Left lung (tissue), 14 donors: ENCODE measurements at places on chromosomes 2 and 18. TPM values are rescaled to one million over a fixed set of nuclear protein-coding genes. Genes with fewer than 3 reads are reported as not detected.

Gene LRP1B
- 0.05 TPM for total RNA-seq

Gene NEURL3
- 0.23 TPM for total RNA-seq

DNA sequence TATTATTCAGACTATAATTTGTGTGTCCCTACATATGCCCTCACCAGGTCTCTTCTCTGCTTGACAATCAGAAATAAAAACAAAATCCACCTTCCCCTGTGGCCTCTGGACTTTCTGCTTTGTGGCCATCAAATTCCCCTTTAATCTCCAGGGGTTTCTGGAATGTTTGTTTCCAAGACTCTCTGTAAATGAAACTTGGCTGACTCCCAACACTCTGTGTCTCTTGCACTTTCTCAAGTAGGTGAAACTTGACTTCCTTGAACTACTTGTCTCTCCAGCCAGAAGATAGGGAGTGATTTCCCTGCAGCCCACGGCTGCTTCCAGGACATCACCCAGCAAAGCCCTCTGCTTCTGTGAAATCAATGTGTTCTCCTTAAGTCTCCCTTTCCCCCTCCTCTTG, 54.1 kb upstream of the AQP4 start:
- no peak for DNase-seq

Gene GRHL1
- 4.7 TPM for total RNA-seq

DNA sequence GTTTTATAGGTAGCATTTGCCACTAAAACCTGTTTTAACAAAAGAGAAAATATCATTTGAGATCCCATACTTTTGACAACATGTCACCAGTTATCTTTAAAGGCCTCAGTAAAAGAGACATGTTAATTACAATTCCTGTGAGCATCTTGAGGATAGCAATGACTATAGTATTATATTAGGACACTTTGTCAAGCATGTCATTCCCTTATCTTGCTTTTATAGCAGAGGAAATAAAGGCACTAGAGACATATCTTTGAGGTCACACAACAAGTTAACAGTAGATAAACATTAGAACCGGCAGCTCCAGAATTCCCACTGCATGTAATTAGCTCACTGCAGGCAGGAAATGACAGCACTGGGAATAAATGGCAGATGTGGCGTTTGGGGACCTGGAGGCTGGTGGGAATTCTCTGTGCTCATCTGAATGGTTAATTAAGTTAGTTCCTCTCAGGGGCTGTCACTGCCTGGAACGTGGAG, 25.9 kb downstream of the LYPD6B start:
- DNase-seq: no peak

DNA sequence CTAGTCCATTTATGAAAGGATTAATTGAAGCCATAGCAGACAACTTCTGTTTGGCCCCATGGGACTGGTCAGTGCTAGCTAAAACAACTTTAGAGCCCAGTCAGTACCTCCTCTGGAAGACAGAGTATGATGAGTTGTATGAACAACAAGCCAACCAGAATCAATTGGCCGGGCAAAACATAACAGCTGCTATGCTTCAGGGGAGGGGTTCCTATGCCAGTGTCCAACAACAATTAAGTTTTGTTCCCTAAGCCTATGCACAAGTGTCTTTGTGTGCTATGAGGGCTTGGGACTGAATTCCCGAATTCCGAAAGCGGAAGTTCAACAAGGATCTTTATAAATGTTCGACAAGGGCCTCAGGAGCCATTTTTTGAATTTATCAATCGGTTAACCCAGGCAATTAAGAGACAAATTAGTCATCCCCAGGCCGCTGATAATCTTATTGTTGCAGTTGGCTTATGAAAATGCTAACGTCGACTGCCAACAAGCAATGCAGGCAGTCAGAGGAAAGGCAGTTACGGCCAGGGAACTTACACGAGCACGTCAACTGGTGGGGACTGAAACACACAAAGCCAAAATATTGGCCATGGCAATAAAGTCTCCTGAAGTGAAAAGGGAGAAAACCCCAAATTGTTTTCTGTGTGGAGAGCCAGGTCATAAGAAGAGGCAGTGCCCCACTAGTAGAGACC, 57.9 kb downstream of the ZNF638 start:
- DNase-seq: no peak

Gene ANKRD30B
- total RNA-seq: not detected

DNA sequence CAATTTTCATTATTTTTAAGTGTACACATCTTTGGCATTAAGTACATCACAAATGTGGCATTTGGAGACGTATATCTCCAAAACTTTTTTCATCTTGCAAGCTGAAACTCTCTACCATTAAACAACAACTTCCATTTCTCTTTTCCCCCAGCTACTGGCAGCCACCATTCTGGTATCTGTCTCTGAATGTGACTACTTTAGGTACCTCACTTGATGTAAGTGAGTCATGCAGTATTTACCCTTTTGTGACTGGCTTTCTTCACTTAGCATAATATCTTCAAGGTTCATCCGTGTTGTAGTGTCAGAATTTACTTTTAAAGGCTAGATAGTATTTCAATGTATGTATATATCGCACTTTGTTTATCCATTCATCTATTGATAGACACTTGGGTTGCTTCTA, 17.0 kb downstream of the BABAM2 start:
- DNase-seq: no peak

GRCh38 chr2:239821694-239822075, 203.5 kb downstream of the NDUFA10 start:
- no peak for DNase-seq

Gene KLHL30
- 0.96 TPM for total RNA-seq

- DNase-seq: no peak
These were observed 2.0 kb downstream of the RAPH1 start for GRCh38 chr2:203532957-203533658.

DNA sequence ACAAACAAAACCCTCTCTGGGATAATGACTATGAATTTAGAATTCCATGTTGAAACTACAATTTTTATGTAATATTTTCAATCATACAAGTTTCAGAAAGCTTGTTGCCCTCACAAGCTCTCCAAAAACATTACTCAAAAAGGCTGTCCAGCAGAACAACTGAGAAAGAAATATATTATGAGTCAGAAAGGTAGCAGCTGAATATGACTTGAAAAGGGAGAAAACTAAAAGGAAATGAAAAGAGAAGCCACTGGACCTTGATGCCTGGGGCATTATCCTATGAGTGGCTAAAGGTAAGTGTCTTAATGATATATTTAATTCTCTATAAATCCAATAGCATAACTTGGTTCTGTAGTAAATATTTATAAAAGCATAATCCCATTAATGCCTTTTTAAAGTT, 61.8 kb downstream of the NXPH2 start:
- no peak for DNase-seq

DNA sequence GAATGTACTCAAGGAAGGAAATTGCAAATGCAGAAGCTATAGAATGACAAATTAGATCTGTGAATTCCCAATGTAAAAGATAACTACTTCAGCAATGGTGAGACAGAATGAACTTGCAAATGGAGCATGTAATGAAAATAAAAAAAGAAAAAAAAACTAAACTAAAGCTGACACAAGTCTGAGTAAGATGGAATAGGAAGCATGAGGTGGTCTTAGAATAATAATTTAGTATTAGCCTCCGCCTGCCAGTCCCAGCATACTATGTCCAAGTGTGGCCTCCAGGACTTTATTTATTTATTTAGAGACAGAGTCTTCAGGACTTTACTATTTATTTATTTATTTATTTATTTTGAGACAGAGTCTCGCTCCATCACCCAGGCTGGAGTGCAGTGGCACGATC, 37.4 kb upstream of the SLC39A10 start:
- DNase-seq: no peak

Gene FHOD3
- 0.55 TPM for total RNA-seq

Gene TMEM247
- total RNA-seq: not detected

- no peak for DNase-seq
These were observed 60.7 kb downstream of the TTC27 start for GRCh38 chr2:32688541-32688940.

- no peak for DNase-seq
These were observed 7.4 kb downstream of the WDR43 start for GRCh38 chr2:28901841-28902240.

DNA sequence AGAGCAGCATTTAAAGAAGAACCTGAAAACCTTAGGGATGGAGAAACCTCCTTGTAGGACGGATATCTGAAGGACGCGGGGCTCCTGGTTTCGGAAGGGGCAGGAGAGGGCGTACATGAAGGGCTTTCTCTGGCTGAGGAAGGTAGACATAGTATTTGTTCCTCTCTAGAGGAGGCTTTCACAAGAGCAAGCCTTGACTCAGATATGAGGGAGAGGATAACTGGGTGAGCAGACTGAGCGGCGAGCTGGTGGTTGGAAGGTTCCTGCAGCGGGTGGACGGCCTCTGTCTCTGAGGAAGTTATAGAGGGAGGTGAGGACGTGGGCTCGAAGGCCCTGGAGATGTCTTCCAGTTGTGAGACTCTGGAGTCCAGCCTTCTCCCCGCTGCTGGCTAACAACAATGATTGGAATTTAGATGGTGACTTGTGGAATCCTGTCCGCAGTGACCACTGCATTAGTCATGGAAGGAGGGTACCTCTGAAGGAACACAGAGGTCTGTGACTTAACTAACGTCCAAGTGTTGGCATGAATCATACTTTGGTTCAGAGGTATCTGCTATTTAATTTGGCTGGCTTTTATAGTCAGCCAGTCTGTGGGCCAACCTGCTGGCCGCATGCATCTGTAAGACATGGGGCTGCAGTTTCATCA, 80.9 kb downstream of the ASAP2 start:
- DNase-seq: no peak

Gene ACOXL
- 30.3 TPM for total RNA-seq

GRCh38 chr18:50707855-50708469, 111.9 kb downstream of the MRO start:
- DNase-seq: peak; percentile 92

Gene RGPD8
- 14.9 TPM for total RNA-seq

DNA sequence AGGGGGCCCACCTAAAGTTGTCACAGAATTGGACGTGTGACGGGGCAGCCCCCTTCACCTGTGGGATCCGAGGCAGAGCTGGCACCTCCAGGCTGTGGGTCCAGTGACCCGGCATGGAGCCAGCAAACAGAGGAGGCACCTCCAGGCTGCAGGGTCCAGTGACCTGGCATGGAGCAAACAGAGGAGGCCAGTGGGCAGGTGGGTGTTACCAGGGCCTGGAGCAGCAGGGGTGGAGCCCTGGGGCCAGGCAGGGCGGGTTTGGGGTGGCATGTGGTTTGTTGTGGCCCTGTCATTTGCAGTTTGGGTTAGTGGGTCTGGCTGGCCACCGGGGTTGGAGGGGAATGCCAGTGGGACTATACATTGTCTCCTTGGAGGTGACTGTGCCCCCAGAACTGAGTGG, 68.2 kb downstream of the HPCAL1 start:
- DNase-seq: no peak

Gene MREG
- total RNA-seq: 13.9 TPM

- no peak for DNase-seq
These were observed 18.1 kb downstream of the TMEM163 start for GRCh38 chr2:134700730-134701129.

- DNase-seq: no peak
These were observed 288.0 kb upstream of the REV1 start for GRCh38 chr2:99777656-99778290.

Gene TFCP2L1
- 24.1 TPM for total RNA-seq

Gene CTAGE1
- total RNA-seq: not detected
